ENCODE measurements at places on chromosomes 7 and 10.

GRCh38 chr7:150502519-150502918 lies 12.2 kb upstream of the GIMAP7 start:
- no peak for DNase-seq

DNA sequence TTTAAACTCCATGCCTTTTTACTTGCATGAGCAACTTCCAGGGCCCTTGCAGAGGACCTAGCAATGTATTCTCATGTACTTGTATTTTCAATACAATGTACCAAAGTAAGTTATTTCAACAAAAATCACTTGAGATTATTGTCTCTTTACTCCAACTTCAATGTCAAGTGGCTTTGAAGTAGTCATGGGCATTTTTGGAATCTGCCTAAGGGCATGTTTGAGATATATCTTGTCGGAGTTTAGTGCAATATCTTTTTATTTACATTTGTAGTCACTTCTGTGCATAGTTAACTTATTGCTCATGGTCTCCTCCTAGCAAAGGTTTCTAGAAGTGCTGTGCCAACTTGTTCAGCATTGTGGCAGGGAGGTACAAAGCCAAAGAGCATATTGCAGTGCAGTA lies 508.7 kb upstream of the SEMA3D start:
- DNase-seq, result no peak

GRCh38 chr7:38428041-38428440 lies 154.6 kb upstream of the TARP start:
- no peak for DNase-seq

GRCh38 chr10:102624751-102625645 lies 19.3 kb upstream of the TRIM8 start:
- DNase-seq, result no peak

- no peak for DNase-seq
These were observed 10.2 kb downstream of the SCD start for GRCh38 chr10:100357059-100357858.

DNA sequence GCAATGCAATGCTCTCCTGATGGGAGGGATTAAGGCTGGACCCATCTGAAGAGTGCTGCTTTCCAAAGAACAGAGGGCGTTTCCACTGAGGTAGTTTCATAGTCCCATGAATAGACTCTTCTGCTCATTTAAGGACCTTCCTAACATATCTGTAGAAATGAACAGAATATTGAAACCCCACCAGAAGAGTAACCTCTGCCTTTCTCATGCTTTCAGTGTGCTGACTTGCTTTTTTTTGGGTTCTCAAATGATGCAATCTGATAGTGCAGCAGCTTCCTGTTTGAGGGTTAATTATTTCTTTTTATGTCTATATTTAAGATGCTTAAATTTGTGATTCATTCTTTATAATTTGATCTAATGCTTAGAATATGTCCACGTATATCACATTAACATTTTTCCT lies 82.2 kb downstream of the GATA3 start:
- DNase-seq, result no peak

- no peak for DNase-seq
These were observed at the start of gene PLCE1 for GRCh38 chr10:93993782-93994437. TSS of gene PLCE1 (plus strand) at chr10:93993931. CDS start at chr10:94031047, 37,116 bp downstream.

- no peak for DNase-seq
These were observed 53.5 kb upstream of the UNC5B start for GRCh38 chr10:71158902-71159301.

GRCh38 chr7:154503962-154504550 lies 451.9 kb downstream of the DPP6 start:
- DNase-seq, result no peak

- no peak for DNase-seq
These were observed 2.0 kb downstream of the EVX1 start for GRCh38 chr7:27244488-27245123.

DNA sequence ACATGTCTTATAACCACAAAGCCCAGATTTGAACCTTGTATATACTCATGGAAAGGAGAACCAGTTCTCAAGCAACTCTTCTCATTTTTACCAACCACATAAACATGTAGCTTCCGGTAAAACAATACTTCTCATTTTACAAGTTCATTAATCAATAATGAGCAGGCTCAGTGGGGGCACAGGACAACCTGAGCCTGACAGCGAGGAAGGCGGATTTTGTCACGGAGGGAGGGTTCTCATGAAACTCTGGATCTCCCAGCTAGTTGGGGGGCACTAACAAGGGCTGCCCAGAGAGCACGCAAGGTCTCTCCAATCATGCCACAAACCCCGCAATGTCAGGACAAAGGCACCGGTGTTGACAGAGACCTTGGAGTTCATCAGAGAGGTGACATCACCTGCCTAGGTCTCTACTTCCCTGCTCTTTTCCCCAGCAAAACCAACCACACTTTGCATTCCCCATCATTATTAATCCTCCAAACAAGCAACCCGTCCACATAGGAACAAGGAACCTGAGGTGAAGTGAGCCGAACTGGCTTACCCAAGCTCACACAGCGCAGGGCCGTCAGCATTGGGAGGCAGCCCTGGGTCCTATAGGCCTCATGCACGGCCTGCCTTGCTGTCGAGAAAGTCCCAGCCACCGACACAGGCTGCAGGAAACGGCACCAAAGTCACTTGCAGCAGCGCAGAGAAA lies 192.1 kb upstream of the KLF14 start:
- DNase-seq, result no peak

DNA sequence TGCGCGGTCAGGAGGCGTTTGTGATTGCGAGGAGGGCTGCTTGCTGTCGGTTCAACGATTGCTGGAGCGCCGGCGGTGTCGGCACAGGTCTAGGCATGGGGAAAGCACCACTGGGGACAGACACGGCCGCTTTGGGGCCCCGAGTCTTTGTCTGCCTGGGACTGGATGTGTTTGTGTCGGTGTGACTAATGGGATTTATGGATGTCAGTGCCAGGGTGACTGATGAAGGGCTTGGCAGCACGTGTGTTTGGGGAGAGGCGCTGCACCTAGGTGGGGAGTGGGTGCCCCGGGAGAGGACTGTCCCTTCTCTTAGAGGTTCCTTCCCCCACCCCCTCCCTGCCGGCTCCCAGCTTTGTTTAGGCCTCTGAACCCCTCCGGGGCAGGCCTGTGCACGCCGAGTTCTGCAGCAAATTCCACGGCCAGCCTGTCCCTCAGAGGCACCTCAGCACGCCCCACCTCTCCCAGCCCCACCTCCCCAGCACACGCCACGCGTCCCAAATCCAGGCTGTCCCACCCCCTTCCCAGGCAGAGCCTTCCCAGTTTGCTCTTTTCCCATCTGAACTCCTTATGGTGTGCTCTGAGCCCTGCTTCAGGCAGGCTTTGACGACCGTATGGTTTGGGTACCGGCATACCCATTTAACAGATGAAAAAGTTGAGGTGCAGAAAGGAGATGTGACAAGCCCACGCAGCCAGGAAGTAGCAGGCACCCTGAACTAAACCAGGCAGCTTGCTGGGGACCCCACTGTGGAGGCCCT lies 6.4 kb upstream of the TNRC18 start:
- no peak for DNase-seq

DNA sequence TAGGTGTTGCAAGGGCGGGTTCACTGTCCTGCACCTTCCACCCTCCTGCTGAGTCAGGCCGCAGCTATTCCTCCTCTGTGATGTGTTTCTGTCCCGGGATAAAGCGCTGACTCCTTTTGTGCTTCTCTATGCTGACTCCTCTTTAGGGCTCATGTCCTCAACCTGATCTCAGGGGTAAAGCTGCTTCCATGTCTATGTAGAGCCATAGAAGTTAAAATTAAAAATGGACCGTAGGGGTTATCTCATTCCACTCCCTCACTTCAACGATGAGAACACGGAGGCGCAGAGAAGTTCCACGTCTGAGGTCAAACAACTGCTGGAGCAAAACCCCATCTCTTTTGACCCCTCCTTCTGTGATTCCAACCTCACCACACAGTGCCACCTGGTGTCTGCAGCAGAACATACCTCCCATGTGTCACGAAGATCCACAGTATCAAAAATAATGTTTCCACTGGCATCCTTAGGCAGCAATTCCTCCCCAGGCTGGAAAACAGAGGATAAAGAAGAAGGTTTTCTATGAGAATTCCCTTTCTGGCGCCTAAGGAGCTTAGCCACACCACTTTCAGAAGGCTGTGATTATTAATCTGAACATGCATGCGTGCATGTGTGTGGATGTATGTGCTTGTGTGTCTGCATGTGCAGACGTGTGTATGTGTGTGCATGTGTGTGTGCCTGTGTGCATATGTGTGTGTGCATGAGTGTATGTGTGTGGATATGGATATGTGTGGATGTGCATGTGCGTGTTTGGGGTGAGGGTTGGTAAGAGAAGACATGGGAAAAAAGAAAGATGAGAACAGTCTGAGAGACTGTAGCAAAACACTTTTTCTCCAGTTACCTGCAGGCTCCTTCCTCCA lies 81.2 kb upstream of the UCN3 start:
- DNase-seq, result peak; percentile 54

GRCh38 chr10:7541137-7542087 lies 125.4 kb downstream of the ITIH5 start:
- no peak for DNase-seq

- DNase-seq, result no peak
These were observed 186.1 kb upstream of the SLC26A5 start for GRCh38 chr7:103632005-103632639.

DNA sequence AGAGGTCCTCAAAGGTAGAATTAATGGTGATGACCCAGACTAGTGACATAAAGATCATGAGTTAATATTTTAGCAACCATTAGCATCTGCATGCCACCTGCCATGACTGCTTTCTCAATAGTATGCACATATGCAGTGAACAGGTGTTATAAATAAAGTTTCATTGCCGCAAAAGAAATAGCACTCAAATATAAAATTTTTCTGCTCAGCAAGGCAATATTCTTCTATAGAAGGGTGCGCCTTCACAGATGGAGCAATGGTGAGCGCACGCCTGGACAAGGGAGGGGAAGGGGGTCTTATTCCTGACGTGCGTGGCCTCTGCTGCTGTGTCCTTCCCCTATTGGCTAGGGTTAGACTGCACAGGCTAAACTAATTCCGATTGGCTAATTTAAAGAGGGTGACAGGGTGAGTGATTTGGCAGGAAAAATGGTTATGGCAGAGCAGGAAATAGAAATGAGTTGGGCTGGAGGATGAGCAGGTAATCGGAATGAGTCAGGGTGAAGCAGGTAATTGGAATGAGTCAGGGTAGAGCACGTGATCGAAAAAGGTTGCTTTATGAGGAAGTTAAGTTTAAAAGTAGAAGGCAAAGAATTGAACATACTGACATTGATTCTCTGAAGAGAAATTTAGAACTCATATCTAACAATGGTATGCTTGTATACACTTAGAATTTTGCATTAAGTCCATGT lies 24.7 kb upstream of the TRIM24 start:
- no peak for DNase-seq

DNA sequence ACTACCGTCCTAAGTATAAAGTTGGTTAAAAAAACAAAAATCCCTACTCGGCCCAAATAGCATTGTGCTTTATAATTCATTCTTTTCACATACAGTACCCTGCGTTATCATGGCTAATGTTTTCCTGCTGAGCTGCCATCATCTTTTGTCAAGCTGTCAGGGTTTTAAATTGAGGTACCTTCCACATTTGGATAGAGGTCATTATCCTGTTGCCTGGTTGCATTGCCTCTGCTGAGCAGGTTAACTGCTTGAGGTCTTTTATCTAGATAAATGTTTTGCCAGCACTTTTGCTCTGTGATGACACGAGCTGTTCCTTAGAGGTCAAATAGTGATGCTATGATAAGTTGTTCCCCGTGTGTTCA lies 94.4 kb upstream of the FZD1 start:
- DNase-seq, result no peak

GRCh38 chr10:8815969-8816368 lies 761.5 kb downstream of the GATA3 start:
- no peak for DNase-seq

- DNase-seq, result no peak
These were observed 13.2 kb downstream of the MLLT10 start for GRCh38 chr10:21547246-21547645.

DNA sequence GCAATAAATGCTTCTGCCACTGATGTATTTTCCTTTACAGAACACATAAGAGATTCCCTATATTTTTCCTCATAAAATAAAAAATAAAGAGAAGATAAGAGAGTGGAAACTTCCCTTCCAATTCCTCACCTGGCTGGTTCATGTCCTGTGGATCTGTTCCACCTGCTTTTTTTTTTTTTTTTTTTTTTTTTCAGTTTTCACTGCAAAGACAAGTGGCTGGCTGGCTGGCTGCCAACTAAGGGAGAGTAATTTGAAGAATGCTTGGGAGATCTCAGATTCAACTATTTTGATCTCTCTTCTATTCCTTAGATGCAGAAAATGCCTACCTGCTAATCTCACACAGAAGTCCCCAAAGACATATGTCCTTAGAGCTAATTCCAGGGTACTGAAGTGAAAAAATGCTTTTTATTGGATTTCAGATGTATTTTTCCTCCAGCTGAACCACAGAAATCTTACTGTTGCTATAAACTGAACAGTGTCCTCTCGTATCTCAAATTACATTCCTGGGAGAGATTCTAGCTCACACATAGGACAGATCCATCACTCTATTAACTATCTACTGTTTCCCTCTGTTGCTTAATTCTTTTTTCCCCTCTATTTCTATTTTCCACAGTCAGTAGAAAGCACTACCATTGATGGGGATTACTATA lies 120.8 kb downstream of the NRCAM start:
- DNase-seq, result no peak

GRCh38 chr7:116551692-116552091 lies 26.9 kb downstream of the CAV1 start:
- no peak for DNase-seq

DNA sequence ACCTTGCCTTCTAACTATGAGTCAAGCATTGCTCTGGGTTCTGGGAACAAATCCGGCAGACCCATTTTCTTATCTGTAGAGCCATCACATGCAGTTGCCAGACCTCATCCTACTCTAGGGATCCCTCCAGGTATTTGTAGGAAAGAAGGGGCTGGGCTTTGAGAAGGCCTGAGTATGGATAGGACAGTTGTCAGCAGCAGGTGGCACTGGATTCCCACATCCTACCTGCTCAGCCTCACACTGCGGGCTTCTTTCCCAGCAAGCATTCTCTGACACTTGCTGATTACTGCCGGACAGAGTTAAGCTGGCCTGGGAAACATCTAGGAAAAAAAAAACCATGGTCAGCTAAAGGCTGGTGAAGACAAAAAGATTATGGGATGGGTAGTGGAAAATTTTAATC lies 224.1 kb downstream of the CCSER2 start:
- DNase-seq, result no peak

DNA sequence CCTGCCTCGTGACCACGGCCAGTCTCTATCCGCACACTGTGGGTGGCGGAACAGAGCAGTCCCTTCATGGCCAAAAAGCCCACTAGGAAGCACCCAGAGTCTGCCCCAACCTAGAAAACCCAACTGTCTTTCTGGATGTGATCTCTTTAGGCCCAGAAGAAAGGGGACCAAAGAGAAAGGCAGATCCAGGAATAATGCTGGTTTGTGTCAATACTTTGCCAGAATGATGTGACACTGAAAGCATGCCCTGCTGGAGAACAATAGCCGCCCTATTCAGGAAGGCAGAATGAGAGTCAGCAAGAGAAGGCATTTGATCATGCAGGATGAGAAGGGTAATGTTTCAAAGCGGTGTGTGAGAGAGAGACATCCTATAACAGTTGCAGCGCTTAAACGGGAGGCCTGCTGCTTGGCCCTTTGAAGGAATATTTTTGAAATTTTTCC lies 274.7 kb downstream of the USP6NL start:
- DNase-seq, result no peak

All from activated T-cell treated with anti-CD3 and anti-CD28 coated beads for 1 hour (primary cell).